ENCODE measurements at places on chromosomes 4 and X. TPM values are rescaled to one million over a fixed set of nuclear protein-coding genes. Genes with fewer than 3 reads are reported as not detected.

ATP2B3 gene
- total RNA-seq: not detected

PASD1 gene
- not detected for total RNA-seq

- DNase-seq: no peak
These were observed 615.4 kb upstream of the ZFP42 start for GRCh38 chr4:187380181-187380581.

DNA sequence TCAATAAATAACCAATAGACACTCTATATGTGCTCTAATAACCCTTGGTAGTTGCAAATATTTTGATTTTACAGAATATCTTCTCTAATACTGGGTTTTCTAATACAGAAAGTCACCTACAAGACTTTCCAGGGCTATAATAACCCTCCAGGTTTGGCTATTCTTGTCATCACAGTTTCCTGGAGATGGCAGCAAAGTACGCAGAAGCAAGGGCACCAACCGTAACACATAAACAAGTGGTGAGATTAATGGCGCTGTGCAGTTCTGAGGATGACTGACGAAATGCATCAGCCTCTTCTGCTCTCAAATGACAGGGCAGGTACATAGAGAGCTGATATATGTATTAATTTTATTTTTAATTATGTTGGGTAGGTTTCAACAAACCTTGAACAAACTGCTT lies 122.4 kb downstream of the C4orf33 start:
- DNase-seq: no peak

- DNase-seq: no peak
These were observed 7.6 kb downstream of the PLXNB3 start for GRCh38 chrX:153771415-153772315.

DNA sequence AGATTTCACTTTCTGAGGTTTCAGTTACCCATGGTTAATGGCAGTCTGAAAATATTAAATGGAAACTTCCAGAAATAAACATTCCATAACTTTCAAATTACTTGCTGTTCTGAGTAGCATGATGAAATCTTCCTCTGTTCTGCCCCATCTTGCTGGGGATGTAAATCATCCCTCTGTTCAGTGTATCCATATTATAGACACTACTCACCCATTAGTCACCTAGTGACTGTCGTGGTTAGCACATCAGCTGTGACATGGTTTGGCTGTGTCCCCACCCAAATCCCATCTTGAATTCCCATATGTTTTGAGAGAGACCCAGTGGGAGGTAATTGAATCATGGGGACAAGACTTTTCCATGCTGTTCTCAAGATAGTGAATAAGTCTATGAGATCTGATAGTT lies 125.5 kb upstream of the GIMD1 start:
- no peak for DNase-seq

- no peak for DNase-seq
These were observed 35.2 kb downstream of the AFF2 start for GRCh38 chrX:148535639-148536038.

GRCh38 chr4:4507923-4508322 lies 33.9 kb downstream of the STX18 start:
- DNase-seq: no peak

Measured in SJSA1 (cell line).